ENCODE measurements at places on chromosomes 16 and 17.

DNA sequence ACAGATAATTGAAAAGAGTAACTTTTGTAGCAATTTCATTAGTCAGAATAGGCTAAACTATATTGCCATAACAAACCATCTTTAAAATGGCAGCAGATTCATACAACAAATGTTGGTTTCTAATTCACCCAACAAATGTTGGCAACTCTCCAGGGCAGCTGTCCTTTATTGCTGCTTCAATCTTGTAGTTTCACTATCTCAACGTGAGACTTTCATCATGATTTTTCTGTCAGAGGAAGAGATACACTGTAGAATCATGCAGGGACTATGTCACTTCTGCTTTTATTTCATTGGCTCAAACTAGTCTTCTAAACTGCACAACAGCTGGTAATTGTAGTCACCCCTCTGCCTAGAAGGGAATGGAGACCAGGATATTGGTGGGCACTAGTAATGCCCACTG, 174.2 kb downstream of the TANC2 start:
- peak; percentile 44 for DNase-seq

GRCh38 chr17:18129041-18129502, 20.5 kb downstream of the MYO15A start:
- DNase-seq, result no peak

- no peak for DNase-seq
Observed at GRCh38 chr17:32102172-32102571, 40.1 kb upstream of the RHOT1 start.

GRCh38 chr16:67874372-67874771, 1.5 kb downstream of the EDC4 start:
- no peak for DNase-seq

DNA sequence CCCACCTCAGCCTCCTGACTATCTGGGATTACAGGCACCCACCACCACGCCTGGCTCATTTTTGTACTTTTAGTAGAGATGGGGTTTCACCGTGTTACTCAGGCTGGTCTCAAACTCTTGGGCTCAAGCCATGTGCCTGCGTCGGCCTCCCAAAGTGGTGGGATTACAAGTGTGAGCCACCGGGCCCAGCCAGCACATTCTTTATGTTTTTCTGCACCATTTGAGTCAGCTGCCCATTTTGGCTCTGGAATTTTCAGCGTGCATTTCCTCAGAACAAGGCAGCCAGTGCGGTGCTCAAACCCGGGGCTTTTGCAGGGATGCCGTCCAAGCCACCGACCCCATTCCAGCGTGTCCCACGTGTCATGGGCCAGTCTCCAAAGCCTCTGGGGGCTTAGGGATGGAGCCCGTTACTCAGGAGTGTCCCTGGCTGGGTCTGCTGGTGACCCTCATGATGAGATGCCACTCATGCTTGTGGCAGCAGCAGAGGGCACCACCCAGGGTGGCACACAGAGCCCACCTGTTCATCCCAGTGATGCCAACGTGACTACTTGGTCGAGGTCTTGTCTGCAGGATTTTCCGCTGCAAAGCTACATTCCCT, 3.7 kb upstream of the RAB40C start:
- DNase-seq, result no peak

- DNase-seq, result no peak
Observed at GRCh38 chr16:20333120-20333519, 5.8 kb upstream of the GP2 start.

- DNase-seq, result no peak
Observed at GRCh38 chr16:55615071-55615470, 40.7 kb upstream of the SLC6A2 start.

DNA sequence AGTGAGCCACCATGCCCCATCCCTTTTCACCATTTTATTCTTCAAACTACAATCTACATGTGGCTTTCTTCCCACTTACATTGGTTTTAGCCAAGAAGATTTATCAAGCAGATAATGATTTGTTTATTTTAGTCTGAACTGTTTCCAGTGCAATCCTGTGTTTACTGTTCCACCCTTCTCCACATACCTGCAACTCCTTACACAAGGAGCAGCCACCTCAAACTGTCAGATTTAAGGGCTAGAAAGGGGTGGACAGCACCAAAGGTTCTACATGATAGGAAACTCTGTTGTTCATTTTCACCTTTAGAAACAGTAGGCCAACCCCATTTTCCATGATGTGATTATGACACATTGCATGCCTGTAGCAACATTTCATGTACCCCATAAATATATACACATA, 1.9 kb downstream of the RUNDC1 start:
- no peak for DNase-seq

GRCh38 chr16:4233431-4233830, 8.4 kb downstream of the SRL start:
- DNase-seq, result no peak

DNA sequence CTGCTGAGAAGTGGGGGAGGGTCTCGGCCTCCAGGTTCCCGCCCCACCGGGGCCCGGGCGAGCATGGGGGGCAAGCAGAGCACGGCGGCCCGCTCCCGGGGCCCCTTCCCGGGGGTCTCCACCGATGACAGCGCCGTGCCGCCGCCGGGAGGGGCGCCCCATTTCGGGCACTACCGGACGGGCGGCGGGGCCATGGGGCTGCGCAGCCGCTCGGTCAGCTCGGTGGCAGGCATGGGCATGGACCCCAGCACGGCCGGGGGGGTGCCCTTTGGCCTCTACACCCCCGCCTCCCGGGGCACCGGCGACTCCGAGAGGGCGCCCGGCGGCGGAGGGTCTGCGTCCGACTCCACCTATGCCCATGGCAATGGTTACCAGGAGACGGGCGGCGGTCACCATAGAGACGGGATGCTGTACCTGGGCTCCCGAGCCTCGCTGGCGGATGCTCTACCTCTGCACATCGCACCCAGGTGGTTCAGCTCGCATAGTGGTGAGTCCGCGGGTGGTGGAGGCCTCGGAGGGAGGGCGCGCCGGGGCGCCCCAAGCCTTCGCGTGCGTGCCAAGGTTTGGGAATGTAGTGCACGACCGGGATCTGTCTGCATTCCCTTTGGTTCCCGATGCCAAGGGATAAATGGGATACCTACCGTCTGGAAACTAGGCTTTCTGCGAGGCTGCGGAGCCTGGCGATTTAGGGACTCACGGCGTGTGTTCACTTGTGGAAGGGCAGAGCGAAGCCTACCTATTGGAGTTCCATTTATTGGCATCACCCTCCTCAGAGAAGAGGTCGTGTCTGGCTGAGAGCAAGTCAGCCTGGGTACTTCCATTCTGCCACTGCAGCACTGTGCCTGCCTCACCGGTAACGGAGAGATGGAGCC, 1.0 kb downstream of the ZNRF1 start:
- DNase-seq, result peak; percentile 53

DNA sequence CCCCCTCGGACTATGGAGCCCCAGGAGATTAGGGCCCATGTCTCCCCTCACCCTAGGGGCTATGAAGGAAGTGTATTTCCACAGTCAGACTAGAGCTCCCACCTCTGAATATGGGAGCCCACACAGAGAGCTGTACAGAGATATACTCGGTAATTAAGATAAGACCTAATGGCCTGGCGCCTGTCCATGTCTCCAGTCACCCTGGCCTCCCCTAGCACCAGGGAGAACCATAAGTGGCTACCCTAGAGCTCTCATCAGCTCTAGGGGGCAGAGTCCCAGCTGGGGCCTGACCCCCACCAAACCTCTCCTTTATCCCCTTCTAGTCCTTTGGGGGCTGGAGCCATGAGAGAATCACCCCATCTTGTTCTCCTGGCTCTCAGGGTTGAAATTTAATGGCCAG, 2.4 kb downstream of the TMEM101 start:
- DNase-seq, result no peak

GRCh38 chr17:62800585-62800984, 7.5 kb downstream of the MARCHF10 start:
- DNase-seq, result no peak

DNA sequence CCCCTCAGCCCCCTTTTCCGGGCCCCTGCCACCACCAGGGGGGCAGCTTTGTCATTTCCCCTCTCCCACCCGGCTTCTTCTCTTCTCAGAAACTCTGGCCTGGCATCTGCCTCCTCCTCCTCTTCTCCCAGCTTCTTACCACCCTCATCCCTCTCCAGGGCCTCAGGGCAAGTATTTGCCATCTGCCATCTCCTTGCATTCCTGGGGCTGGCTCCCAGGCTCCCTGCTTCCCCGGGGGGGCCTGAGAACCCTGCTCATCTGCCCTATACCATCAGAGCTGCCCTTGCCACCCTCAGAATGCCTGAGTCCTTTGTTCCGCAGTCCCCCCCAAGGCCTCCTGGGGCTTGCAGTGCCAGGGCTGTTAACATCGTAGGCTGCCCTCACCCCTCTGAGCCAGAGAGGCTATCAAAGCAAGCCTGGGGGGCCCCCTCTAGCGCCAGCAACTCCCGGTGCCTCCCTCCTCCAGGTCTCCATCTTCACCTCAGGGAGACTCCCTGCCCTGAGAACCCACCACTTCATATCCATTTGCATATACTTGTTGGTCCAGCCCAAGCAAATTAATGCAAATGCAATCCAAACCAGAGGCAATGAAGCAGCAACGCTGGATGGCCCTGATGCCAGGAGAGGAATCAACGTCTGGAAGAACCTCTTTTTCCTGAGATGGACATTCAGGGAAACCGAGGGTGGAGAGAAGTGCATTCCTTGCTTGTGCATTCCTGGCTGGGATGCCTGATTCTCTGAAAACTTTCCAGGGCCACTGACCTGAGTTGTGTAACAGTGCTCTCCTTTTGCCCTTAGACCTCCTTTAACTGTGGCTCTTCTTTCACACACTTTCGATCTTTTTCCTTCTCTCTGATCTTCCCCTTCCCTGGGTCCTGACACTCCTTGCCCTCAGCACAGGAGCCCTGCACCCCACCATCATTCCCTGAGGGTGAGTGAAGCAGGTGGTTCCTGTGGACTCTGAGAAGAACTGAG, 20.7 kb upstream of the SP2 start:
- DNase-seq, result no peak

DNA sequence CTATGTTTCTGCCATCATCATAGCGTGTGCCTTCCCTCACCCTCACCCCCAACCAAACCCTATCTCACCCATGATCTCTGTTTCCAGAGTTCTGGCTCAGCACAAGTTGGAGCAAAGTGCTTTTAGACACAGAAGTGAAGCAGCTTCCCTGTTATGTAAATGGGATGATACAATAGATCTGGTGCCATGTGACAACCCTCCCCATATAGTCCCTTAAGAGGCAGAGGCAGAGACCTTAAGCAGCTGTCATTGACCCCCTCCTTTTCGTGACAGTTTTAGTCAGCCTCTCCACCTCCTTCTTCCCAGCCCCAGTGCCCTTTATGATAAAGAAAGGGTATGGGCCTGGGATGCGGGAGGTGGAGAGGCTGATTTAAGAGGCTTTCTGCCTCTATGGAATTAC, 40.3 kb upstream of the MED13 start:
- DNase-seq, result no peak
